SHP77 (cell line): ENCODE measurements at places on chromosomes 11 and 22.
A peak's percentile ranks its signal among the peaks of the same experiment; 100 is the strongest.

GRCh38 chr22:49015459-49015858 lies 812.2 kb downstream of the BRD1 start:
- no peak for DNase-seq

DNA sequence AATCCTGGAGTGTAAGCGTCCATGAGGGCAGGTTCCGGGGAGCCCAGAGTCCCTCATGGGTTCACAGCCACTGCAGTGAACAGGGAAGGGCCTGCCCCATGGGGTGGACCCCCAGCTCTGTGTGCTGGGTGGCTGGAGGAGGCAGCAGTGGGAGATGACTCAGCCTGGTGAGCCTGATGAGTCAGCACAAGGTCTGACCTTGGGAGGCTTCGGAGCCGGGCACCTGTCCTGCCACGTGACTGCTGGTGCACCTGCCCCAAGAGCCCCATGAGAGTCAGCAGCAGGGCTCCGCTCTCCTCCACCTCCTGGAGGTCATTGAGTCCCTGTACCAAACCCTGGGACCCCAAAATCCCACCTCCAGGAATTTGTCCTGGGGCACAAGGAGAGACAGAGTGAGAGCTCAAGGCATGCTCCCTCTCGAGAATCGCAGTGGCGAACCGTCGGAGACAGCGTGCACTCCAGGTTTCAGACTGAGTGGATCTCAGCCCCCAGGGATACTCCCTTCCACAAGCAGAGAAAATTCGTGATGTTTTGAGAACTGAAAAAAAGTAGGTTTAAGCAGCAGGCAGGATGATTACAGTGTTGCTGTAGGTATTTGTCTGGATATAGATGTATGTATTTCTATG lies 1221.7 kb downstream of the BRD1 start:
- peak; percentile 30 for DNase-seq

GRCh38 chr11:38005597-38005996 lies 1407.6 kb upstream of the RAG2 start:
- no peak for DNase-seq

- no peak for DNase-seq
Measured at GRCh38 chr11:61034704-61035525, 63.4 kb downstream of the CD6 start.

DNA sequence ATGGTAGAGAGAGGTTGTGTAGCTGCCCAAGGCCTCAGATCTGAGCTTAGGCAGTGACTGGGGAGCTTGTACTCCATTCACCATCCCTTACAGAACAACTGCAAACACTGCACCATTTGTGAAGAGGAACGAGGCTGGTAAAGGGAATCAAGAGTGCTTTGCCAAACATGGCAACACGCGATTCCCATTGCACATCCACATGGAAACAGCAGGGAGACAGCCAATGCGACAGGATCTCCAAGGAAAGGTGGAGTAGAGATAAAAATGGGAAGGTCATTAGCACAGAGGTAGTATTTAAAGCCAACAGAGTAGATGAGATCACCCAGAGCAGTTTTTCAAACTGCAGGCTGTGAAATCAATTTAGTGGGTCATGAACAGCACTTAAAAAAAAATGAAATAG lies 42.0 kb downstream of the TCF20 start:
- DNase-seq: no peak

DNA sequence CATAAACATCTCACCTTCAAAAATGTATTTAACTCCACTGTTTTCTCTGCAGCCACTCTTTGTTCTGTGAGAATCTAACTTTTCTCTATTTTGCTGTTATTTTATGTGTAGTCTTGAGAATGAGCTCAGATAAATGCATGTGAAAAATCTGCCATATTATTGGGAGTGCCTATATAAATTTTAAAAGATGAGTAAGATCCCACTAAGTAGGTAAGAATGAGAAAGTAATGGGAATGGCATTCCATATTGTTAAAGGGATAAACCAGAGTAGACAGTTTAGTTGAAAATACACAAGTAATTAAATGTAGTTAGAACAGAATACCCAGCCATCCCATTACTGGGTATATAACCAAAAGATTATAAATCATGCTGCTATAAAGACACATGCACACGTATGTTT lies 817.2 kb downstream of the FAM181B start:
- DNase-seq: no peak

- no peak for DNase-seq
Measured at GRCh38 chr11:73114110-73114834, 27.8 kb downstream of the FCHSD2 start.

GRCh38 chr22:21974058-21974649 lies 8.4 kb downstream of the TOP3B start:
- no peak for DNase-seq

DNA sequence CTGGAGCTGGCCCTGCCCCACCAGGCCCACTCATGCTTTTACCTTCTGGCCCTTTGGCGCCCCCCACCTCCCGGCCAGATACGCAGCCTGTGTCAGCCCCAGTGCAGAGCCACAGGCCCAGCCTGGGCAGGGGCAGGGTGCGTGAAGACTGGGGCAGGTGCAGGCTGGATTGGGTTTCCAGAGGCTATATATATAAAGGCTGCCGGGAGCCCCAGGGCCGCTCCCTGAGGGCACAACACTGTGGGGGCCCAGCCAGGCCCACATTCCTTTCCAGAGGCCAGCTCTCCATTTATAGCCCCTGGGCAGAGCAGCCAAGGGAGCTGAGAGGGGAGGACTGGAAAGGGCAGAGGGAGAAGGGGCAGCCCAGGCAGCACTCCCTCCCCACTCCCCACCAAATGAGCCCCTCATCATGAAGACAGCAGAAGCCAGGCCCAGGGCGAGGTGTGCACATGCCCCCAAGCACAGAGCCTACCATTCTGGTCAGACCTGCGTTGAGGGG lies 5.0 kb upstream of the MYOD1 start:
- no peak for DNase-seq

DNA sequence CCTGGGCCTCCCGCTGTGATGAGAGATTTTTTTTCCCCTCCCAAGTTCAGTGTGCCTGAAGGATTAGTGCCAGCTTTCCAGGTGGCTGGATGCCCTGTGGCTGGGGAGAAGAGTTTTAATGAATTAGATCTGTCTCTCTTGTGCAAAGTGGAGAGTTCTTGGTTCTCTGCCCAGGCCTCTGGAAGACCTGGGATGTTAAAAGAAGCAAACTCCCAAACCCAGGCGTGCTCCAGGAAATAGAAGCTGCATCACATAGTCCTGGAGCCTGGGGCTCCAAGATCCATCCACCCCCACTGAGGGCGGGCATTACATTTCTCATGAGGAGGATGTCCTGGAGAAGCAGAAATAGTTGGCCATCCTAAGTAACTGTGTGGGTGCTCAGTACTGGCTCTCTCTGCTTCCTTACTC lies 30.6 kb downstream of the SDHAF2 start:
- no peak for DNase-seq

DNA sequence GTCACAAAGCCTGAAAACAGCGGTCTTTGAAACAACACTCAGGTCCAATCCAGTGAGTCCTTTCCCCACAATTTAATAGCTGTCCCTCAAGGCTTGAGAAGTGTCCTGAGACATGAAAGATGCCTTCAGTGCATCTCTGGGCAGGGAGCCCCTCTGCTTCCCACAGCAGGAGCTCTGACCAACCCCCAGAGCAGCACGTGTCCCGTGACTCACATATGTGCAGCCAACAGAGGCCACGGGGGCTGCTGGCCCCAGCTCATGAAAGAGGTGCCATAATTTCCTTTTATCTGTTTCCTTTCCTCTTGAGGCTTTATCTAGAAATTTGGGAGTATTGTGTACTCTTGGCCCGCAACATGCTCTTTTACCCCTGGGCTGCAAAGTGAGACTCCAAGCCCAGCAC lies 33.2 kb upstream of the LMO1 start:
- DNase-seq: no peak

DNA sequence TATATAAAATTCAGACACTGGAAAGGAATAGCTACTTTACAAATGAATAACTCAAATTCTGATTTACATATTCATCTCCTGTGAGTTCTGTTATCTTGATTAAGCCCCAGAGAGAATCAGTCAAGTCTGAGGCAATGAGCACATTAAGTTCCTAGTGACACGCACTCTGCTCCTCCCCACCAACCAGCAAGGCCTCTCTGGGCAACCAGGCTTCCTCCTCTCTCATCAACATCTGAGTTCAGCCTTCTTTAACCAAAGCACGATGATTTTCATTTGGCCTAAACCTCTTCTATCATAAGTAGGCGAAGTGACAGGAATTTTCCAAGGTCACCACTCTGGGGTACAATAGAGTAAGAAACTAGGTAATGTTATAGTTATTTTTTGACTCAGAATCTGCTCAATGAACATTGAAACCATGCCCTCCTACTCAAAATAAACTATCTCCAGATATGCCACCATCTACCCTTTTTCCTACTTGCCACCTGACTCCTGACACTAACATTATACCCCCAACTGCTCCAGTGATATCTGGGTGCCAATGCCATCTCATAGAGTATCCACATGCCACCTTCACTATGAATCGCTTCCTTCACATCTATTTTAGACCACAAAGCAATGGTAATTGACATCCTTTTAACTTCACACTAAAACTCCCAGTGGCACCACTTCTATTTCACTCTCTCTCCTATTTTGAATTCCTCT lies 114.8 kb downstream of the FAM76B start:
- DNase-seq: no peak

DNA sequence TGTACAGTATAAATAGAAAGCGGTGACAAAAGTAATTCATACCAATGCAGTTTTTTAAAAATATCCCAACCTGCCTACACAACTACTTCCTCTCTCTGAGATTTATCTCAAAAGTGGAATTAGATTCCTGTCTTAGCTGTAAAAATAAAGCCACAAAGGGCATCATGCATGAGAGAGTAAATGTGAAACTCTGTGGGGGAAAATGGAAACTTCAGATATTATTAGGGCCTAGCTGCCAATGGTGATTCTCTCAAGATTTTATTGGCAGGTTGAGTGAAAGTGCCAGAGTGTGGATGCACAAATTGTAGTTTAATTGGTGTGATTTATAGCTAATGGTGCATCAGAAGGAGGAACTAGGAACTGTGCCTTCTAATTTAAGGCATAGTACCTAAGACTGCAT lies 356.9 kb upstream of the CCDC90B start:
- DNase-seq: no peak

DNA sequence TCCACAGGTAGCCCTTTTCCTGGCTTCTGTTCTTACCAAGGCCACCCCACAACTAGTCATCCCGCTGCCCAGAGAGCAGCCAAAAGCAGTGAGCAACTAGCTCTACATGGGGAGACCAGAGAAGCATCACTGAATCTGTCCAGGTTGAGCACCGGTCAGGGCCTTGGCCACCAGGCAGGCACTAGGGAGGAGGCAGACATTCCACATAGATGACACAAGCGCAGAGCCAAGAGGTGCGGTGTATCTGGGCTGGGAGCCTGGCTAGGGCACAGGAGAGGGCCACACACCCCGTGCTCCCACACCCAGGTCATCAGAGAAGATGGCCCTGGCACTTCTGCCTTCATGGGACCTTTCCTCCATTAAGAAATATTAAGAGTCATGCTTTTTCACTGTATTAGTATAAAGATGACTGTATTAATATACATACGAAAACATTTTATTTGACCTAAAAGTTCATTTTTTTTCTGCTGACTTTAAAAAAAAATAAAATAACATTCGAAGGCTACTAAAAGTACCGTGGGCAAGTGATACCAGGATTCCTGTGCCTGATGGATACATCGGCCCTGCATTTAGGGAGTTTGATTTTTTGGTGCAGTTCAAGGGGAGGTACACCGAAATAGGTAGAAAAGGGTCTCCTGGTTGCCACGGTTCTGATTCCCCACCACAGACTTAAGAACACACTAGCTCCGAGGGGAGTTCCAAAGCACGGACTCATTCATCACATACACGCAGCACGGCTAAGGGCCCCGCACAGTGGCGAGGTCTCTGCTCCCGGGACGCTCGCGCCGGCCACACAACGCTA lies 1.2 kb downstream of the DGCR2 start:
- no peak for DNase-seq

DNA sequence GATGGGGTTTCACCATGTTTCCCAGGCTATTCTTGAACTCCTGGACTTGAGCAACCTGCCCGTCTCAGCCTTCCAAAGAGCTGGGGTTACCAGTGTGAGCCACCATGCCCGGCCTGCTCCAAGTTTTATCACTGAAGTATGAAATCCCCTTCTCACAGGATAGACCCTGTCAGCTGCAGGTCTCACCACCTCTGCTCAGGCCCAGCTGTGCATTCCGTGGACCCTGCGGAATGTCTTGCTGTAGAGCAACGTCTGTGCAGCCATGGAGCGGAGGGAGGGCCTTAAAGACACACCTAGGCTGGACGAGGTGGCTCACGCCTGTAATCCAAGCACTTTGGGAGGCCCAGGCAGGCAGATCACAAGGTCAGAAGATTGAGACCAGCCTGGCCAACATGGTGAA lies 625.4 kb downstream of the BRD1 start:
- DNase-seq: no peak

DNA sequence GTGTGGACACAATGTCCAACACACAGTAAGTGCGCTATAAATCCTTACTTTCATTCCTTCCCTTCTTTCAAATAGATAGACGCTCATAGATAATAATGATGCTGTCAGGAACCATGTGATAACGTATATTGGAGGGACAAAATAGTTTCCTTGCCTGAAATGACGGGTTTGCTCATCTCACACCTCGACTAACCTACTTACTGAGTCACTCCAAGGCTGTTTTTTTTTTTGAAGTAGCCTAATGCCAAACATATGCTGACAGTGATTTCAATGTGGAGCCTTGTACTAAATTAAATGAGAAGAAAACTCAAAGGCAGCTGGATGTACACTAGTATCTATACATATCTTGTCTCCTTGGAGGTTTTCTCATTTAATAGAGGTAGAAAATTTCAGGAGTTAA lies 400.5 kb downstream of the NELL1 start:
- no peak for DNase-seq

DNA sequence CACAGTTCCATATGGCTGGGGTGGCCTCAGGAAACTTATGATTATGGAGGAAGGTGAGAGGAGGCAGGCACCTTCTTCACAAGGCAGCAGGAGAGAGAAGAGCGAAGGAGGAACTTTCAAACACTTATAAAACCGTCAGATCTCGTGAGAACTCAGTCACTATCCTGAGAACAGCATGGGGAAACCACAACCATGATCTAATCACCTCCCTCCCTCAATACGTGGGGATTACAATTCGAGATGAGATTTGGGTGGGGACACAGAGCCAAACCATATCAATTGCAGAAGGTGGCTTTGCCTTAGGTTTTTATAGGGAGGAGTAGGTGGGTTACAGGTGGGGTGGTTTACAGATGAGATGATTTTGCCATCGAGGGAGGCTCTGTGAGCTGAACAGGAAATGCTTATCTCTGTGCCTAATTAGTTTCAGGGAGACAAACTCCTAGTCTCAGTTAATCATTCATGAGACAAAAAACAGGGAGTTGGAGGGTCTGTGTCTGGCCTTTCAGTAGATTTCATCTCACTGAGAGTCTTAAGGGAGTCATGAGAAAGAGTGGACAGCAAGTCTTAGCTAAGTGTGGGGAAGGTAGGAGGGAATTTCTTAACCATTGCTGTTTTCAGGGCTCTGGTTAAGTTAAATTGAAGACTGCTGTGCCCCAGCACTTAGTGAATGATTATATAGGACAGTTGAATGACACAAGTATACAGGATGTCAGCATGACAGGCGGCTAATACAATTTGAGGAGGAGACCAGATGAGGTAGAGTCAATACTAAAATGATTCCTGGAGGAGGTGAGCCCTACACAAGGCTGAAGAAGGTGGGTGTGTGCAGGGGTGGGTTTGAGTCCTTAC lies 47.7 kb downstream of the CWC15 start:
- DNase-seq: no peak
